Activated CD4-positive, alpha-beta T cell treated with anti-CD3 and anti-CD28 coated beads for 24 hours (primary cell): ENCODE measurements at places on chromosomes 6 and 20.

DNA sequence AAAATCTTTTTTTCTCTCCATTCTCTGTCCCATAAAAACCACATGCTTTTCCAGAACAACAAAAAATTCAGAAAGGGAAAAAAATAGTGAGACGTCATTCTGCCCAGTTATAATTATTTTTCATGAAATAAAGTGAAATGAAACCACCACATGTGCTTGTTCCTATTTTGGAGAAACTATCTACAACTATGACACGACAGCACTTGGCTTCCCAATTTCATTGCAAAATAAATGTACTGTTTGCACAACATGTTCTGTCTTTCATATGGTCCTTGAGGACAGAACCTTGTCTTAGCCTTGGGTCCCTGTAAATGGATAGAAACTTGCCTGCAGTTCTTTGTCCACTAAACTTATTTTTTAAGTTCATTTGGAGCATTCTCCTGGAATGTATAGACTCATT lies 5.6 kb upstream of the MAN1A1 start:
- no peak for DNase-seq

GRCh38 chr20:49032455-49032854 lies 13.7 kb upstream of the CSE1L start:
- DNase-seq = no peak

GRCh38 chr6:112524071-112524470 lies 176.9 kb downstream of the RFPL4B start:
- no peak for DNase-seq

DNA sequence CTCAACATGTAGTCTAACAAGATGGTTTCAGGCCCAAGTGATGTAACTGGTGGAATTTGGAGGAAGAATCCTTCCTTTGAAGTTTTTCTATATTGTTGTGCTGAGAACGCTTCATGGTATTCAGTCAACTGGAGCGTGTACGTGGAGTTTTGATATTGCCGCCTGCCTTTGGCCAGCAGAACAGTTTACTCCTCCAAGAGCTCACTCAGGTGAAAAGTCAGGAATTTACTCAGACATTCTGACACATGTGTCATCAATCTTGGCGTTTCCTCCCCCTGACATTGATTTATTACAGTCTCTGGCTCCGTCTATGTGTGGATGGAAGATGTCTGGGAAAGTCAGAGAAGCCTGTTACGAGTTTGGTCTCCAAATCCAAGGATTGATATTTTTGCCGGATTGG lies 19.0 kb upstream of the TGM2 start:
- no peak for DNase-seq

DNA sequence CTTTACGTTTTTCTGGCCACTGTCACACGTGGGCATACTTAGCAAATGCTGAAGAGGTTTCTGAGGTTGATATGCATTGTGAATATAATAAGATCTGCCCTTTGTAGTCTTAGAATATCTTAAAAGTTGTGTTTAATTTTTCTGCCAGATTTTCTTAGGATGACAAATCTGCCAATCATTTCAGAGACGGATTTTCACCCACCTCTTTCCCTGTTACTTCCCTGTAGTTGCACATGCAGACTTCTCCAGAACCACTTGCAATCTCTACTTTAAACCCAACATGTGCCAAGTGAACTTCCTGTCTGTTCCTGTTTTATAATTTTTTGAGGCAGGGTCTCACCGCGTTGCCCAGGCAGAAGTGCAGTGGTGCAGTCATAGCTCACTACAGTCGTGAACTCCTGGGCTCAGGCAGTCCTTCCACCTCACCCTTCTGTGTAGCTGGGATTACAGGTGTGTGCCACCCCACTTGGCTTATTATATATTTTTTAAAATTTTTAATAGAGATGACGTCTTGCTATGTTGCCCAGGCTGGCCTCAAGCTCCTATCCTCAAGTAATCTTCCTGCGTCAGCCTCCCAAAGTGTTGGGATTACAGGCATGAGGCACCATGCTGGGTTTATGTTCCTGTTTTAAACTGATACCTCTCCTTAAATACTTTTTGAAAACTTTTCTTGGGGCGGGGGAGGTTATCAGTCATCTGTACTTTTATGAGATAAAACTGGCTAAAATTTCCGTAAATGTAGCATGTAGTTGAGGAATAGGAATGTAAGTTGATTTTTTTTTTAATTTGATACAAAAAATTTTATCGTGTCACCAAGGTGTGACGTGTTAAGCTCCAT lies 2.7 kb downstream of the IGF2R start:
- no peak for DNase-seq

DNA sequence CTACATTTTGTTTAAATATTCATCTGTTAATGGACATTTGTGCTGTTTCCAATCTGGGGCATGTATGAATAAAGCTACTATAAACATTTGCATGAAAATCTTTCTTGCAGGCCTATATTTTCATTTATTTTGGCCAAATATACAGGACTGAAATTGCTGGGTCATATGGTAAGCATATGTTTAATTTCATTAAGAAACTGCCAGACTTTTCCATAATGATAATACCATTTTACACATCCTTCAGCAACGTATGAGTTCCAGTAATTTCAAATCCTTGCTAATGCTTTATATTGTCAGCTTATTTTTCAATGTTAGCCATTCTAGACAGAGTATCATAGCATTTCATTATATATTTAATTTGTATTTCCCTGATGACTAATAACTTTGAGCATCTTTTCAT lies 51.0 kb downstream of the GPR6 start:
- DNase-seq = no peak

- DNase-seq = no peak
These were observed 84.7 kb upstream of the RNF24 start for GRCh38 chr20:4099905-4100675.

DNA sequence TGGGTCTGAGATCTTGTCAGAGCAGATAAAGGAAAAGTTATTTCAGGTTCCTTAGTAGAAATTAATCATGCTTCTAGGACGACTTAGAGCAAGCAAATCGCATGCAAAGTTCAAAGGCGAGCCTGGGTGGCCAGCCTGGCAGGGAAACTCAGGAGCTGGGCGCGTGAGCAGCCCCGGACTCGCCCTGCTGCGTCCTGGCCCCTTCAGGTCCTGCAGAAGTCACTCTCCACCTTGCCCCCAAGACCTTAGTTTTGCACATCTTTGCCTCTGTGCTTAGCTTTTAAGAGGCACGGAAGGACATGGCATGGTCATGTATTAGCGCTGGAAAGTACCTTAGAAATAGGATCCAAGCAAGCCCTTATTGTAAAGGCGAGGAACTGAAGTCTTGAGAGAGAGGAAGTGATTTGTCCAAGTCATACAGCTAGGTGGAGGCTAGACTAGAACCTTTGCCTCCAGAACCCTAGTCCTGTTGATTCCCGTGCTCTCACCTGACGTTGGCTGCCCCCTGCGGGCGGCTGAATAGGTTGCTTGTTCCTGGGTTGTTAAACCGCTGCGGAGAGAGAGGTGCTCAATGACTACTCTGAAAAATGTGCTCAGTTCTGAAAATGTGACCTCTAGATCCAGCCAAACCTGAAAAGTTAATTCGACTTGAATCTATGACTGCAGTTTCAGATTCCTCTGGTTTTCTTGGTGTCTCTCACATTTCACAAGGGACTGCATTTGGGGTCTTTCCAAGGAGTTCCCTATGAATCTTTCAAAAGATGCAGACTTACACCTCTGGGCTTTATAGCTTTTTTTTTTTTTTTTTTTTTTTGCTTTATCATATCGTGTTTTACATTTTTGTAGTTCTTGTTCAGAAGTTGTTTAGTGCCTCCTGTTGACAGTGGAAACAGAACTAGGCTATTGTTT lies 2.7 kb downstream of the MYB start:
- DNase-seq = peak; percentile 68

- DNase-seq = no peak
These were observed 180.9 kb downstream of the SASH1 start for GRCh38 chr6:148523551-148523950.

- peak; percentile 66 for DNase-seq
These were observed at the start of gene MRPS26 for GRCh38 chr20:3045816-3046676. TSS of gene MRPS26 (plus strand) at chr20:3046052. CDS start at chr20:3046069, 17 bp downstream.

GRCh38 chr20:43456809-43457639 lies 672 bp upstream of the SRSF6 start:
- DNase-seq = peak; percentile 70

- no peak for DNase-seq
These were observed 232.8 kb downstream of the UBE3D start for GRCh38 chr6:82832811-82833210.
